ENCODE measurements at places on chromosomes 12 and 14.
A peak's percentile ranks its signal among the peaks of the same experiment; 100 is the strongest.

GRCh38 chr12:26122061-26122680 lies 2.7 kb downstream of the BHLHE41 start:
- DNase-seq = peak; percentile 22

DNA sequence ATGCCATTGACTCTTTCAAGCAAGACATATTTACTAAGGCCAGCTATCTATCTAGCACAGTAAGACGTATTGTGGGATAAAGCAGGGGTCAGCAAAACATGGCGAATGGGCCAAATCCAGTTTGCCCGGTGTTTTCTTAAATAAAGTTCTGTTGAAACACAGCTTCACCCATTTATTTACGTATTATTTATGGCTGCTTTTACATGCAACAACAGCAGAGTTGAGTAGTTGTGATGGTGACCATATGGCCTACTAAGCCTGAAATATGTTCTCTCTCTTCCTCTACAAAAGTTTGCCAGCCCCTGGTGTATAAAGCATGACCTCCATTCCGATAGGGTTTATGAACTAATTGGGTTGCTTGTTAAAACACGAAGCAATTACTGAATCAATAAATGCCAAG lies 322.1 kb downstream of the CCDC91 start:
- DNase-seq = no peak

- no peak for DNase-seq
Observed at GRCh38 chr12:69102856-69103255, 136.5 kb upstream of the CPSF6 start.

GRCh38 chr12:99388671-99389195 lies 258.8 kb upstream of the GARIN6 start:
- DNase-seq = no peak

- DNase-seq = no peak
Observed at GRCh38 chr12:111287125-111287900, 81.6 kb downstream of the PHETA1 start.

- no peak for DNase-seq
Observed at GRCh38 chr12:114266536-114266935, 139.4 kb downstream of the TBX5 start.

DNA sequence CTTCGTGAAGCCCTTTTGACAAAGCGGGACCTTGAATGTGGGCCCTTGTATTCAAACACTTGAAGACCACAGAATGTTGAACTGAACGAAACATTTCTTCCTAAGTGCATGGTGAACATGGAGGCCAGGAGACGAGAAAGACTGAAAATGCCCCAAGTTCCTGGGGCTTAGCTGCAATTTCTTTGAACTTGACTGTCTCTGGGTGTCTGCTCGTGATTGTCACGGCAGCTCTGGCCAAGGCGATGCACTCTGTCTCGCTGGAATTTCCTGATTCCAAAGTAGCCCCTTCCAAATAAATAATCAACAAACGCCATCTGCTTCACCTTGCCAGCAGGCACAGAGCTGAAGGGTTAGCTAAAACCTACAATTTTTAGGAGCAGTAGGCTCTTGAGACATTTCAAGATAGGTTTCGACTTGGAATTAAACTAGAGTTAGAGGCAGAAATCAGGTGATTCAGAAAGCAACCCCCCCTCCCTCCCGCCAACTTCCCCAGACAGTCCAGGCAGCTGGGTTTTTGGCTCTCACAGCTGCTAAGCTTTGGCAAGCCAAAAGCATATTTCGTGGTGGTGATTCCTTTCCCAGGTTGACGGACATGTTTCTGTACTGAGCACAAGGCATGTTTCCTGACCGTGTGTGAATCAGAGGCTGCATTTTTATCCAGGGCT lies 13.5 kb upstream of the IRF2BPL start:
- peak; percentile 96 for DNase-seq

- DNase-seq = peak; percentile 40
Observed at GRCh38 chr14:99604766-99605298, 825 bp upstream of the CCDC85C start.

DNA sequence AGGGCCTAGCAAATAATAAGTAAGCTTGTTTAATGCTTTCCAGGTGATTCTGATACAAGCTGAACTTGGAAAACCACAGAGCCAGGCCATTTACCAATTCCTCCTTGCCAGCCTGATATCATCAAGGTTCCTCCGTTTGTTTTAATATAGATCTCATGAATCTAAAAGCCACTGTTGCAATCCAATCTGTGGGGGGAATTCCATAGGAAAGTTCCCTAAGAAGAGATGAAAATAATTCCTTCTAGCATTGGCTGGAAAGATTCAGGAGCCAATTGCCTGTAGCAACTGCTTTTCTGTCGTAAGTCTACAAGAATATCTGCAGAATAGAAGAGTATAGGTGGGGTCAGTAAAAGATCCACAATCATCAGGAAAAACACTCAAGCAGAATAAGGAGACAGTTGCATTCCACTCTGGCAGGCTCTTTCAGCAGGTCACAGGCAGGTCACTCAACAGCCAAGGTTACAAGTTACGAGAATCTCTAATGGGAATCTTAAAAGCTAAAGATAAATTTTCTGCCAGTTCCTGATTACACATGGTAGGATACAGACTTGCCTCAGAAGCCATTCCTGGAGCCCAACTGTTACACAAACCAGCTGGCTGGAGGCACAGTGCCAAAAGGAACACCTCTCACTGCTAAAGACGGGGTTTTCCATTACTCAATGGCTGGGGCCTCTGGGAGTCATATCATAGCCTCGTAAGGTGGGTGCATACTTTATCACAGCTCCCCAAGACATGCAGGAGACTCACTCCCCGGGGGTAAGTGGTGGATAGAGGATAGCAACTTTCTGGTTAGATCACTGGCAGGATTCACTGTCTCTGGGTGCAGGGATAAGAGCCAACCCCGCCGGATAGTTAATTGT lies 43.6 kb downstream of the FGD6 start:
- DNase-seq = peak; percentile 90

DNA sequence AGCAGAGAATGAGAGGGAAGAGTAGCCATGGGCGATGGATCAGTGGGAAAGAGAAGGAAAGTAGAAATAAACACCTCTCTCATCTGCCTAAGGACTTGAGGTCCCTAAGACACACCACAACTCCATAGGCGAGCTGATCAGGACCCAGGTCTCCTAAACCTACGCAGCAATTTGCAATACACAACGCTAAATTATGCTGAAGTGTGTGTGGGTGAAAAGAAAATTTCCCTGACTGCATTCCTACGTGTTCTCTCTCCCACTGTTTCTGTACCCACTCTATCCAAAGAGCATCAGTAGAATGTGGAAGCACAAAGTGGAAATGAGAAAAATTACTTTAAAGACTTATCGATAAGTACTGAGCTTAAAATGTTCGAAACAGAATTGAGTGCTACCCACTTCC lies 88.9 kb downstream of the RPS29 start:
- DNase-seq = no peak

DNA sequence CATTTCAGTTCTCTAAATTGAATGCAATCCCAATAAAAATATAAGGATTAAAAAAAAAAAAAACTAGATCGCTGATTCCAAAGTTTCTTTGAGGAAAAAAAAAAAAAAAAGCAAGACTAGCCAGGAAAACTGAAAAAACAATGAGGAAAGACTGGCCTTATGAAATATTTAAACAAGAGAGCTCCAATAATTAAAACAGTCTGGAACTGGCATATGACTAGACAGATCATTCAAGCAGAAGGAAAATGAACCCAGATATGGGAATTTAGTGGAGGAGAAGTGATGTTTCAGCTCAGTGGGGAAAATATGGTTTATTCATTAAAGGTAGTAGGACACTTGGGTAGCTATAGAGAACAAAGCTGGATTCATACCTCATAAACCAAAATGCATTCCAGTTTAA lies 42.0 kb upstream of the TBC1D15 start:
- no peak for DNase-seq

Measured in cardiac fibroblast (primary cell).